ENCODE measurements at places on chromosomes 7 and 10. TPM values are rescaled to one million over a fixed set of nuclear protein-coding genes. Genes with fewer than 3 reads are reported as not detected.

Gene FAM25A
- 12.0 TPM for total RNA-seq

Gene LRRC4
- total RNA-seq: not detected

Gene TFPI2
- total RNA-seq: 1.7 TPM

Gene CPVL
- total RNA-seq: 7.0 TPM

Gene ASB10
- total RNA-seq: not detected

Gene ZCCHC24
- total RNA-seq: 17.8 TPM

Gene DNAJC1
- 19.2 TPM for total RNA-seq

Gene KCNH2
- not detected for total RNA-seq

Gene PRSS1
- total RNA-seq: not detected

Gene SPDYE16
- total RNA-seq: not detected

Gene ZMYND11
- 49.5 TPM for total RNA-seq

Gene GARIN1A
- 0.02 TPM for total RNA-seq

Gene TBX20
- 1.3 TPM for total RNA-seq

Gene LIPN
- 0.10 TPM for total RNA-seq

Gene NOBOX
- total RNA-seq: not detected

Data from MG63 (cell line).